ENCODE measurements at places on chromosomes 12 and 14.

DNA sequence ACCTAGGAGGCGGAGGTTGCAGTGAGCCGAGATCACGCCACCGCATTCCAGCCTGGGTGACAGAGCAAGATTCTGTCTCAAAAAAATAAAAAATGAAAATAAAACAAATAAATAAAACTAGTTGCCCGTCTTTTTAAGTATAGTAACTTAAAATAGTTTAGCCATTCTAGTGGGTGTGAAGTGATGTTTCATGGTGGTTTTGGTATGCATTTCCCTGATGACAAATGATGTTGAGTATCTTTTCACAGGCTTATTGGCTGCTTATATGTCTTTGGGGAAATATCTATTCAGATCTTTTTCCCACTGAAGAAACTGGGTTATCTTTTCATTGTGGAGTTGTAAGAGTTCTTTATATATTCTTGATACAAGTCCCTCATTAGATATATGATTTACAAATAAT is 102.4 kb upstream of the METAP2 start:
- DNase-seq, result no peak

DNA sequence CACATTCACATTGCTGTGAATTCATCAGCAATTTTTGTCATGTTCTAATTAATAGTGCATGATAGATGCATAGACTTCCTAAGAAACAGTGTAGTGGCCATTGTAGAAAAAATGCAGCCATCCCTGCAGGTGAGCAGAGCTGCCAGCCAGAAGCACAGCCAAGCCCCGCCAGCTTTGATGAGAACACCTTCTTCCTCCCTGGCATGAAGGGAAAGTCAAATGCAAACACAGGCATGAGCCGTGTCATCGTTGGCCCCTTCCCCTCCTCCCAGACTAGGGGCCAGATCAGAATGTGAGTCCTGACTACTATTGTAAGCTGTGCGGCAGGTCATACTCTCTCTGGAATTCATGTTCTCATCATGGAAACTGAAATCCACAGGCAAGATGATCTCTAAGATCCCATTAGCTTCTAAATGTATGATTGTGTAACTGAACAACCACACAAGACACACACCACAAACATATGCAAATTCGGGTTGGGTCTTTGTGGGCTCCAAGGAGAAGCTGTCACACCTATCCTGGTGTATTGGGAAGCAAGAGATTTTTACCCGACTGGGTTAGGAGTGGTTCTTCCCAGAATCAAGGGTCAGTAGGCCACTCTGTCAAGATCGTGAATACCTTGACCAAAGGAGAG is 2.8 kb upstream of the AQP2 start:
- no peak for DNase-seq

- no peak for DNase-seq
Measured at GRCh38 chr12:7373226-7373625, 69.4 kb downstream of the ACSM4 start.

DNA sequence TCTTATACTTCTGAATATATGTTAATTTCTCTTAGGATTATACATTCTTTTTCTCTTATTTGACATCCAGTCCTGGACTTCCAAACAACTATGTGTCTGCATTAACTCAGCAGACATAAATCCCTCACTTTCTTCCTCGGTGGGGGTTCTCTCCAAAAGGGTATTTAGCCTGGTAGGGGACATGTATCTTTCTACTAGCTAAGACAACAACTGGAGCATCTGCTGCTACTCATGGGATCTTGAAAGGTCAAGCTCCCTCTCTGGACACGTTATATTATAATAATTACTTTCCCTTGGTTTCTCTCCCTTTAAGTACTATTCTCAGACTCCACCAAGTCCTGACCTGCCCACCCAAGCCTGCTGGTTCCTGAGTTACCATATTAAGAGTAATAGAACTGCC is 983.7 kb upstream of the FLRT2 start:
- DNase-seq, result no peak

DNA sequence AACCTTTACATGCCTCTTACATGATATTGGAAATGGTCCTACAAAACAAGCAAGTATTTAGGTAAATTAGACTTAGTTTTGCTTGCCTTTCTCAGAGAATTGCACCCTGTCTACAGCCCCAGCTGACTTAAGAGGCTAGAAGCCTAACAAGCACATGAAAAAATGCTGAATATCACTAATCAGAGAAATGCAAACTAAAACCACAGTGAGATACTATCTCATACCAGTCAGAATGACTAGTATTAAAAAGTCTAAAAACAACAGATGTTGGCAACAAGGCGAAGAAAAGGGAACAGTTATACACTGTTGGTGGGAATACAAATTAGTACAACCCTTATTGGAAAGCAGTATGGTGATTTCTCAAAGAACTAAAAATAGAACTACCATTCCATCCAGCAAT is 103.8 kb downstream of the EGLN3 start:
- DNase-seq, result no peak

GRCh38 chr14:31084385-31084784 is 58.2 kb upstream of the STRN3 start:
- DNase-seq, result no peak

DNA sequence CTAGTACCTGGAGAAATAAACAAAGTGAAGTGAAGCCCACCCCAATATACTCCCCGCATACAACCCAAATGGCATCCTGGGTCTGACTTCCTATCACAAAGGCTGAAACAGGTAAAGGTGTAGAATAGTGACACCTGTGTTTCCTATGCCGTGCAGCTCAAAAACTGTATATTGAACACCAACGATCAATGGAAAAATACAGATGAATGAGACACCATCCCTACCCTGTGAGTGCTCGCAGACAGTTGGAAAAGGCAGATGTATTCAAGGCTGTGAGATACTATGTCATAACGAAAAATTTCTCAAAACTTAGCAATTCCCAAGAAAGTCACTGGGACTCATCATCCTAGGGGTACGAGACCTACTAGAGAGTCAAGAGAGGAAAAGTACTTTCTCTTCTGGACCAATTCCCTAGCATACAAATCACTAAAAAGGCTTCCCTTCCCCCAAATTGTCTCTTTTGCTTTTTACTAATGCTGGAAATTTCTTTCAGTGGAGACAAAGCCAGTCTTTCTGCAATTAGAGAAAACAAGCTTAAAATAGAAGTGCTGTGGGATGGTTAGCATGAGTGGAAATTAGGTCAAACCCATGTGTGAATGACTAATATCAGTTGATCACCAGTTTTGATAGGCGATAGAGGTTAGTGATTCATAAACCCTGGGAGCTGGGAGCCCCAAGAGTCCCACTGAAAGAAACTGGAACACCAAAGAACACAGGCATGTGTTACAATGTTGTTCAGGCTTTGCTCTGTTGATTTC is 249.7 kb downstream of the SPTSSA start:
- no peak for DNase-seq

- peak; percentile 96 for DNase-seq
Measured at GRCh38 chr12:121793838-121794533, 498 bp upstream of the RHOF start.

- DNase-seq, result no peak
Measured at GRCh38 chr12:17134315-17134714, 528.4 kb upstream of the LMO3 start.

Data from hematopoietic multipotent progenitor cell treated with erythropoietin and hydrocortisone succinate and interleukin-3 and kit ligand, for 15 days (in vitro differentiated cells).